NCI-H1930 (cell line): ENCODE measurements at places on chromosomes 3 and 15.
A peak's percentile ranks its signal among the peaks of the same experiment; 100 is the strongest.

DNA sequence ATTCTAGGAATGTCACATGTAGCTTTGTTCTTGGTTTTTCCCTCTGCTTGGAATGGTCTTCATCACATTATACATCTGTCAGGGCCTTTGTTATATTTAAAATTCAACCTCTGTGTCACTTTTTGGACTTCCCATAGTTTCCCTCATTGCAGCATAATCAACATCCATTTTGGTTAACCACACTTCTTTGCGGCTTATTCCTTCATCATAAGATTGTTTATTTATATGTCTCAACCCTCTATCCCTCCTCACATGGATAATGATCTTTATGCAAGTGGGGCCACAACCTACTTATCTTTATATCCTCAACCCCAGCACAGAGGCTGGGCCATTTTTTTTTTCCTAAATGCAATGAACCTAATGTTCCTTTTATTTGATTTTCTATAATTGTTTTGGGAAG, 260.0 kb upstream of the THBS1 start:
- DNase-seq = no peak

- peak; percentile 1 for DNase-seq
Observed at GRCh38 chr15:29596266-29596665, 226.0 kb downstream of the TJP1 start.

- no peak for DNase-seq
Observed at GRCh38 chr15:48833526-48834239, 22.8 kb upstream of the CEP152 start.

GRCh38 chr15:57070674-57071073, 152.2 kb downstream of the TCF12 start:
- DNase-seq = no peak

- DNase-seq = no peak
Observed at GRCh38 chr15:54594115-54594514, 602.6 kb downstream of the RSL24D1 start.

DNA sequence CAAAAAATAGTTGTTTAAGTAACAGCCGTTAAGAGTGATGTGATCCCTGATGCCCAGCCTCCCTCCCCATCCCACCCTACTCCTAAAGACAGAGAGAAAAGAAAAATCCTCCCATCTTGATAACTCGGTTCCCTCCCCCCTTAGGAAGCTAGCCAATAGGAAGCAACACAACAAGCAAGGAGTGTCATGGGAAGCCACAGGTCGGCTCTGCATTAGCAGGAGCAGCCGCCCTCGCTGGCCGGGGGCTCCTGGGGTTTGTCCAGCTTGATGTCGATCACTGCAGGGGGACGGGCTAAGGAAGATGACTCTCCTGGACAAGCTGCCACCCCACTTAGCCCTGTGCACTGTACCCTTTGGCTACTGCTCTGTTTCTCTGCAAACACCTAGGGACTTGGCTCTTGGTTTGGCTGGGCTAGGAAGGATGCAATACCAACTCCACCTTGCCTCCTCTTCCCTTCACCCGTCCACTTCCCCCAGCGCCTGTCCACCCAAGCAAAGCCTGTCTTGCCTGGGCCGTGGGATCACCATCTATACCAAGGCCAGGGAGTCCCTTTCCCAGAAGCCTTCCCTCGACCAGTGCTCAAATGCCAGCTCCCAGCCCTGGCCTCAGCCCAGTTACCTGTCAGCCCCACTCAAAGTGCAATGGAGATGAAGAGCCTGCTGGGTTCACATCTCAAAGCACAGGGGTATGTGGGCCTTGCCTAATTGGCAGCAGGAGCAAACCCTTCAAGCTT, 23.1 kb downstream of the SRPRB start:
- no peak for DNase-seq

- no peak for DNase-seq
Observed at GRCh38 chr15:49855917-49856637, 235.2 kb downstream of the DTWD1 start.

DNA sequence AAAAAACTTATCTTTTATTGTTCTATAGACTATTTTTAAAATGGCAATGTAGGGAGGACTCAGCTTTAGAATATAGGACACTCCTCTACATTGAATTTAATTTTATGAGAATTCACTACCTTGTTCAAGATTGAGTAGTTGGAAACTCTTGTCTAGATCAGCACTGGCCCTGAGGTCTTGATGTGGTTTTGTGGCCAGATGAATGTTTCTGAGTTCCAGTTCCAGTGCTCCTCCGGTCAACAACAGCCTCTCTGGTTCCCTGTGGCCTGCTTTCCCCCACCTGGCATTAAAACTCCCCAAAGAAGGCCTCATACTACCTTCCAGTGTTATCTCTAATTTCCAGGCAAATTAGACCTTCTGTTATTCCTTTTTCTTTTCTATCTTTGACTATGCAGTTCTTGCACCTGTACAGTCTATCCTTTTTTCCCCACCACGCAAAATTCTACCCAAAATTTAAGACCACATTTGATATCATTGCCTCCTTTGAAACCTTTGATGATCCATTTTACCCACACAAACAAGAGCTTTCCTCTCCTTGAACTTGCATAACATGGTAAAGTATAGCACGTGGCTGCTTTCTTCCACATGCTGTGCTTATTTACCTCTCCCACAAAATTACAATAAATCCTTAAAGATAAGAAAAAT, 9.6 kb upstream of the ANP32A start:
- no peak for DNase-seq

DNA sequence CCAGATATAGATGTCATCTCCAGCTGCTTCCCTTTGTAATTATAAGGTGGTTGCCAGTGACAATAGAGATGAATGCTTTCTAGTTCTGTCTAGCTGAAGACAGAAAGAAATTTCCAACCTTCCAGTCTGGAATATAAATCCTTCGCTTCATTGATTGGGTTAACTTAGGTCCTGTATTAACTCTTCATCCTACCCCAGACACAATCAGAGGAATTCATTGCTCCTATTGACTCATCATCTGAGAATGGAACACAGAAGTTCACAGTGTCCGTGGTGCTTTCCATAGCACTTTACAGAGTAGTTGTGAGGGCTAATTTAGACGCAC, 241.4 kb downstream of the NFKBIZ start:
- no peak for DNase-seq

DNA sequence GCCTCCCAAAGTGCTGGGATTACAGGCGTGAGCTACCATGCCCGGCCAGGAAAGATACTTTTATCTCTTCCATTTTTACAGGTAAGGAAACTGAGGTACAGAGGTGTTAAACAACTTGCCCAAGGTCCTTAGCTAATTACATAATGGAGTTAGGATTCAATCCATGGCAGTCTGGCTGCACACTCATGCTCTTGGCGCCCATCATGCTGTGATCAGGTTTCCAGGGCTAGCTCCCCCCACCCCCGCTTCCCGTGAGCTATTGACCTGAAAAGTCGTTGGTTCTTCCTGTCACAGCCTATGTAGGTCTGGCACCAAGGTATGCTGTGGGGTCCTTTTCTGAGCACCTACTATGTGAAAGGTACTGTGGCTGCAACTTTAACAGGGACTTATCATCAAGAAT, 55.9 kb upstream of the LARS2 start:
- no peak for DNase-seq

DNA sequence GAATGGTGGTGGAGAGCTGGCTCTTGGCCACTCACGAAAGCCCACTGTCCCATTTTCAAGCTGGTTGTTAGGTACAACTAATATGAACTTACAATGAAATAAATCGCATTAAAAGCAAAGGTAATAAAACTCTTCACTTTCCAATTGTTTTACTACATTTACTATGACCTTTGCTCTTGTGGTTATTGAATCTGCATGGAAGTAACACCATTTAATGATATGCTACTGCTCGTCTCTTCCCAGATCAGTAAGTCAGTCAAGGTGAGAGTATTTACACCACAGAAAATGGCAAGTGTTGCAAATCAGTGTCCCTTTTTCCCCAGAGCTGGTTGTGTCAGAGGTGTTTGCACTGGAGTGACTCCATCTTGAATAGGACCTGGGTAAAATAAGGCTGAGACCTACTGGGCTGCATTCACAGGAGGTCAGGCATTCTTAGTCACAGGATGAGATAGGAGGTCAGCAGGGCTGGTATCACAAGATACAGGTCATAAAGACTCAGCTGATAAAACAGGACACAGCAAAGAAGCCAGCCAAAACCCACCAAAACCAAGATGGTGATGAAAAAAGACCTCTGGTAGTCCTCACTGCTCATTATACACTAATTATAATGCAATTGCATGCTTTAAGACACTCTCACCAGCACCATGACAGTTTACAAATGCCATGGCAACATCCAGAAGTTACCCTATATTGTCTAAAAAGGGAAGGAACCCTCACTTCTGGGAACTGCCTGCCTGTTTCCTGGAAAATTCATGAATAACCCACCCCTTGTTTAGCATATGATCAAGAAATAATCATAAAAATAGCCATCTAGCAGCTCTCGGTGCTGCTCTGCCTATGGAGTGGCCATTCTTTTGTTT, 57.6 kb downstream of the FRMD4B start:
- no peak for DNase-seq

DNA sequence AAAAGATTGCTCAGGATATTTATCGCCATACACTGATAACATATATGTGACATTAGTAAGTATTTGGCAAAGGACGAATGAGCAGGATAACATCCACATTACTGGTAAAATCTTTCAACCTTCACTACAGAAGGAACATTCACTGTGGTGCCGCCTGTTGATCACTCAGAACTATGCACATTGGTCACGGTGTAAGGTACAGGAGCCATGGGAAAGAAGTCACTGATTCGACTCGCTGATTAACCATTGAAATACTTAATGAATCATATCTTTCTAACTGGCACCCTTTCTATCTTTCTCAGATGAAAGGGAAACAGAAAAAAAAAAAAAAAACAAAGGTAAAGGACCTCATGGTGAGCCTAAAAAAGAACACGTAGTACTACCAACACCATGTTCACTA, 68.8 kb downstream of the TJP1 start:
- DNase-seq = no peak

DNA sequence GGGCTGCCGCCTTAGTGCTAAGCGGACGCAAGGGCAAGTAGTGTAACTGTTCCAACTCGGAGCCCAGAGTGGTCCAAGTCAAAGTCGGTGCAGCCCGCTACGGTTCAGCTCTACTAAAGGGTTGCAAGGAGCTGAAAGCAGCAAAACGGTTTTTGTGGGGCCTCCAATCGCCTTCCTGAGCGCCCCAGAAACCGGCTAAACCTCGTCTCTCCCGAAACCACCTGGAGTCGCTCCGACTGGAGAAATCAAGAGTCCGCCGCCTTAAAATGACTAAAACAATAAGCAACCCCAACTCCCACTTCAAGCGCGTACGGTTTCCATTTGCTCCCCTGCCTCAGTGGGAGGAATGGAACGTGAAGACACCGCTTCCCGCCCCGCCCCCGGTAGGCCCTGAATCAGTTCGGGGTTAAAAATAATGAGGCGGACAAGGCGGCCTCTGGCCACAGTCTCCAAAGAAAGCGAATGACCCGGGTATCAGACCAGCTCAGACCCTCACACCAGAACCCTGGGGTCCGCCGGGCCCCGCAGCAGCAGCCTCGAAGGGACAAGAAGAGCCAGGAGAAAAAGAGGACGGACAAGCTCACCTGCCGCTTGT, 401 bp downstream of the SEC11A start:
- DNase-seq = no peak

DNA sequence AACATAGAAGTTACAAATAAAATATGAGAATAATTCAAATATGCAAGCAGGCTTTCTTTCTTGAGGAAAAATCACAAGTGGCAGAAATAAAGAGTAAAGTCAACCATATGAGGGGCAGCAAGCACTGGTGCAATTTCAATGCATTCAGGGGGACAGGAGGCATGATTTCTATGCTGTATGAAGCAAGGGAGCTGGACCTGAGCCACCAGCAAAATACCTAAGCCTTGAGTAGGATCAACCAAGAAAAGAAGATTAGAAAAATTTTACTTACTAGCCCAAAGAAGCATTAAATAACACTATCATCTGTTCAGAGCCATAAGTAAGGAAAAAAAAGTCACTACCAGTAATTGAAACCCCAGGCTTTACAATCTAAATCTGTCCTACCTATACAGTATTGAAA, 6.3 kb downstream of the ADGRG7 start:
- no peak for DNase-seq

DNA sequence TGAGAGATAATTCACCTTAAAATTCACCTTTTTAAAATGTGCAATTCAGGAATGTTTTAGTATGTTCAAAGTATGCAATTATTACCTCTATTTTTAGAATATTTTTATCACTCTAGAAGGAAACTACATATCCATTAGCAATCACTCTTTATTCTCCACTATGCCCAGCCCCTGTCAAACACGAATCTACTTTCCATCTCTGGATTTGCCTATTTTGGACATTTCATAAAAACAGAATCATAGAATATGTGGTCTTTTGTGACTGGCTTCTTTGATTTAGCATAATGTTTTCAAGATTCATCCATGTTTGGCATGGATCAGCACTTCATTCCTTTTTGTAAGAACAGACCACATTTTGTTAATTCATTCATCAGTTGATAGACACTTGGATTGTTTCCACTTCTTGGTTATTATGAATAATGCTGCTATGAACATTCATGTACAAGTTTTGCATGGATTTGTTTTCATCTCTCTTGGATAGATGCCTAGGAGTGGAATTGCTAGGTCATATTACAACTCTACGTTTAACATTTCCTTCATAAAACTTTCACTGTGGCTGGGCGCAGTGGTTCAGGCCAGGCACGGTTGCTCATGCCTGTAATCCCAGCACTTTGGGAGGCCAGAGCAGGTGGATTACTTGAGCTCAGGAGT, 12.7 kb downstream of the HMCES start:
- DNase-seq = no peak

DNA sequence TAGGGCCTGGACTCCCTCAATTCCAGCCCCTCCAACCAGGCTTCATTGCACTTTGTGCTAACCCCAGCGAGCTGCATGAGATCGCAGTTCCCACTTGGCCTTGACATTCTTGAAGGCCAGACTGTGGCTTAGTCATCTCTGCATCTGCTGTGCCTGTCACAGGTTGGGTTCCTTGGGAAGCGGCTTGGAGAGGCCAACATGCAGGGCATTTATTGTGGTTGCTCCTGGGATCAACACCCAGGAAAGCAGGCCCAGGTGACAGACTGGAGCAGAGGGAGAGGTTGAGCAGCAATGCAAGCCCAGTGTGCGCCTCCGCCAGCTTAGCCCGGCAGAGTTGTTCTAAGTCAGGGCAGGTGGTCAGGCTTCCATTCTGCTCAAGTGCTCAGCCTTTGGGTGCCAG, 10.5 kb downstream of the ABCF3 start:
- no peak for DNase-seq

DNA sequence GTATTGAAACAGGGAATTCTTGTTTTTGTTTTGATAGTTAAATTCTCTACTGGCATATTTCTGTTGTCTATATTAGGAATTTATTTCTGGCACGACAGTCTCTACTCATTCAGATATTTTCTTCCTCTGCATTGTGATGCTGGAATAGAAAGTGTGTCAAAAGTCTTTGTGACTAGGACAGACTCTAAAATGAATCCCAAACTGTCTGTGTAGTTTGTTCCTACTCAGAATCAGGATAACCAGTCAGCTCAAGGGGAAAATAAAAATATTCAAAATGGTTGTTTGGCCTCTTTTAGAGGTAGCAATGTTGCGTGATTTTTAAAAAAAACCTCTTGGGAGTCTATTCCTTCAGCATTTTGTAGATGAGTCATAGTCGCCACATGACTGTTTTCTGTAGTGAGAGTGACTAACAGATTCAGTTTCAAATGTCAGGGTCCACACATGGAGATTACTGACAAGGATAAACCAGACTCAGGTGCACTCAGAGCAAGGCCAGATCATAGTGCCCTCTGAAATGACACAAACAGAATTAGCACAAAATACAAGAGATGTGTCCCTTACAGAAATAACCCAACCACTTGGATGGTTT, 13.1 kb downstream of the SLC7A14 start:
- DNase-seq = no peak
